ENCODE measurements at places on chromosomes 4 and X.

- DNase-seq, result no peak
Observed at GRCh38 chr4:20916106-20916505, 215.8 kb downstream of the PACRGL start.

- DNase-seq, result no peak
Observed at GRCh38 chr4:153592064-153592463, 92.0 kb upstream of the TLR2 start.

- peak; percentile 57 for DNase-seq
Observed at GRCh38 chr4:87973283-87974169, 2.0 kb upstream of the SPP1 start.

DNA sequence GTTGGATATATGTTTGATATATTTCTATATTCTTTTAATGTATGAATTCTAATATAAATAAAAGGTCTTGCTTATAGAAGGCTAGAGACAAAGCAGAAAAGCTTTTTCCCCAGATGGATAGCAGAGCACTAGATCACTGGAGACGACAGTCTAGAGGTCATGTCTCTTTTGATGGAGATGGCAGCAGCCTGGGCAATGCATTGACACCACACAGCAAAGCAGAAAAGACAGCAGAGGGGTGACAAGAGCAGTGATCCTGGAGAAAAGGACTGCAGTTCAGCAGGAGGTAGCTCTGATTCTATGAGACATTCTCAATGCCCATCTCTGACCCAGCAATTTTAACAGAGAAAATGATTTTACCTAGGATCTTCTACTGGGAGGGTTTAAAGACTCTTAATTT, 210.6 kb downstream of the DTHD1 start:
- no peak for DNase-seq

DNA sequence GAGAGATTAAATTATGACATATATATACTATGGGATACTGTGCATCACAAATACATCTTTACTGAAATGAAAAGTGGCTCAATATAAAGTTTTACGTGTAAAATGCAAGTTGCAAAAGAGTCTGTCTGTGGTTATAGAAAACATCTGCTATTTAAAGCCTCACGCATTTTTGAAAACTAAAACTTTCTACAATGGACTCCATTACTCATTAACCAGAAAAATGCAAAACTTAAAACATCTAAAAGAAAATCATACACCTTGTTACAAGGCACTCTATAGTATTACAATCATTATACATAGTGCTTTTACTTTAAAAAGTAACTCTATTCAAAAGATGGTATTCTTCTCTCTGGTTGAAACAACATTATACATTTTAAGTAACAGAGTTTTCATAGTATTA, 755.6 kb downstream of the DMD start:
- no peak for DNase-seq
